HFF-Myc (cell line): ENCODE measurements at places on chromosomes 12 and 14.

DNA sequence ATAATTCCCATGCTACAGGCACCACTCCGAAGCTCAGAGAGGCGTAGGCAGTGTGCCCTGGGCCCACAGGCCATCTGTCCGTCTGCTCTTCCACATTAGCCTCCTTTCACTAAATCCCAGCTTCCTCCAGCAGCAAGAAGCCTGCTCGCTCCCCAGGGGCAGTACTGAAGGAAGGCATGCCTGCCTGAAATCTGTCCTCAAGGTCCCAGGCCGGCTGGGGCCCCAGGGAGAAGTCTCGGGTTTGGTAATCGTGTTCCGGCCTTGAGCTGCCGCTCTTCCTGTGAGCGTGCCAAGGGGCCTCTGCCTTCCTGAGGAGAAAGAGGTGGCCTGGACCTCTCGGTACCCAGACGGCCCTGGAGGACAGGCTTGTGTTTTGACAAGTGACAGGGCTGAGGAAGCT lies 15.2 kb upstream of the DLK1 start:
- DNase-seq, result no peak

DNA sequence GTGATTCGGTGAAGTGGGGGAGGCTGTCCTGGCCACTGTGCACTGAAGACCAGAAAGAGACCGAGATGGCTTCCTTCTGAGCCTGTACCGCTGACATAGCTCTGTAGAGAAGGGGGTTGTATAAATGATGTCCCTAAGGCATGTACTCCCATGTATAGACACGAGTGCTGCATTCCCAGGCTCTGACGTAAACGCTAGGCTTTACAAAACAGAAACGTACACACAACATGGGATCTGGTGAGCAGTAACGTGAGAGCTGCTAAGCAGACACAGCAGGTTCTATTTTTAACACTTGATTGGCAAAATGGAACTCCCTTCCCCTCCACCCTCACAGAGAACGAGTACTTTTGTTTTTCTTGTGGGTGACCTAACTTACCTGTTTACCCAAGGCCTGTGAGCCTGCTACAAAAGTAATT lies 35.9 kb downstream of the ACADS start:
- no peak for DNase-seq

- DNase-seq, result no peak
Measured at GRCh38 chr12:103978384-103978982, 12.8 kb downstream of the TDG start.

GRCh38 chr12:62848418-62848817 lies 86.5 kb downstream of the PPM1H start:
- DNase-seq, result no peak

DNA sequence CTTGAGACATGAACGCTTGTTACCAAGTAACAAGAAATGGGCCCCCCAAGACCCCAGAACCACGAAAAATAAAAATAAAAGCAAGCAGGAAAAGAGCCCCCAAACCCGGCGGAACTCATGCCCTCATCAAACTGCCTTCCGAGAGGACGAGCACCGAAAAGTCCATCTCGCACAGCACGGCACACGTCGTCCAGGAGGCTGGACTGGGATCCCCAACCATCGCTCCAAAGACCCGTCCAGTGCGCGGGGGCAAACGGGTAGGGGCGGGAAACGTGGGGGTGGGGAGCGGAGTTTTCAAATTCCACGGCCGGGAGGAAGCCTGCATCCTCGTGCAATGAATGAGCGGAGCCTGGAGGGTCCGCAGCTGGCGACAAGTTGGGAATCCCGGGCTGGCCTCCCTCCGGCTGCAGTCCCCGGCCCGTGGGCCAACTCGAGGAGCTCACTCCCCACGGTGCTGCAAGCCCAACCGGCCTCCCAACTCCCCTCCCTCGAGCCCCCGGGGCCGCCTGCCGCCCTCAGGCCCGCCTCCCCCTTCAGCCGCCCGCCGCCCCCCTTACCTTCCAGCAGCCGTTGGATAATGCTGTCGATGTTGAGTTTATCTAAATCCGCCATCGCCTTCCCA lies 484 bp downstream of the PPP1CC start:
- DNase-seq, result no peak

GRCh38 chr12:112964067-112964670 lies 14.2 kb upstream of the OAS2 start:
- no peak for DNase-seq

DNA sequence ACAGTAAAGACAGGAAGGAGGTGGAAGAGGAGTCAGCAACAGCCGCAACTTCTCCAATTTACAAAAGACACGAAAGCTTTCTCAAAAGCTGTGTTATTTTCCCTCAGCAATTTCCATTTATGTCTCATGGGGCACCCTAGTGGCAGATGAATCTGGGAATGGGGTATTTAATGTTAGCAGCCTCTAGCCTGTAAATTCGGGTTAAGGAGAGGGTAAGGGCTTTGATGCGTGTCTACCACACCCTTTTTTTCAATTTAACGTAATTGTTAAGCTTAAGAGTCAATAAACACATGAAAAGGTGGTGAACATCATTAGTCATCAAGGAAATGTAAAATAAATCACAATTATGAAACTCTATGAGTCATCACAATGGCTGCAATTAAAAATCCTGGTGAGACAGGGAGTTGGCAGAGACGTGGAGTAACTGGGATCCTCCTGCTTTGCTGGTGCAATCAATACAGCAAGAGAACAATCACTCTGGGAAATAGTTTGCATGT lies 986.4 kb downstream of the AACS start:
- no peak for DNase-seq

- DNase-seq, result peak; percentile 88
Measured at GRCh38 chr14:90409209-90409730, 12.4 kb downstream of the CALM1 start.

DNA sequence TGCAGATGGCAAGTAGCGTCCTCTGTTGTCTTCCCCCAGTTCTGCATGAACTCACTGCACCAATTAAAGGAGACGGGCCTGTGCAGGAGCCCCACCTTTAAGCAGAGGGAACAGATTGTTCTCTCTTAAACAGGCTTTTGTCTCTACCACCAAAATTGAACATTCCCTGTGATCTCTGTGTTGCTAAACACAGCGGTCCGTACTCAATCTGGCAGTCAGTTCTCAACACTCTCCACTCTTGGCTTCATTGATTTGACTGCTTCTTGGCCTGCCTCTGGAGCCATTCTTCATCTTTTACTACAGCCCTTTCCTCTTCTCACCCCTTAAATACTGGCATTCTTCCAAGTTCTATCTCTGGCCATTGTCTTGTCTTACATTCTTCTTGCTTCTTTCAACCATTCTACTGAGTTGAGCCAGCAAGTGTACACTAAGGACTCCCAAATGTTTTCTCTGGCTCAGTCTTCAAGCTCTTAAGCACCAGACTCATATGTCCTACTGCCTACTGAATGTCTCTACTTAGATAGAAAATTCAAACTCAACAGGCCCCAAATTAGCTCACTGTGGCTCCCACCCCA lies 8.0 kb upstream of the NT5DC3 start:
- DNase-seq, result no peak

GRCh38 chr14:81231540-81231939 lies 10.8 kb upstream of the GTF2A1 start:
- DNase-seq, result no peak

- no peak for DNase-seq
Measured at GRCh38 chr14:101255765-101256125, 305.6 kb upstream of the DIO3 start.

- DNase-seq, result no peak
Measured at GRCh38 chr12:120331390-120331789, 3.8 kb upstream of the PLA2G1B start.

DNA sequence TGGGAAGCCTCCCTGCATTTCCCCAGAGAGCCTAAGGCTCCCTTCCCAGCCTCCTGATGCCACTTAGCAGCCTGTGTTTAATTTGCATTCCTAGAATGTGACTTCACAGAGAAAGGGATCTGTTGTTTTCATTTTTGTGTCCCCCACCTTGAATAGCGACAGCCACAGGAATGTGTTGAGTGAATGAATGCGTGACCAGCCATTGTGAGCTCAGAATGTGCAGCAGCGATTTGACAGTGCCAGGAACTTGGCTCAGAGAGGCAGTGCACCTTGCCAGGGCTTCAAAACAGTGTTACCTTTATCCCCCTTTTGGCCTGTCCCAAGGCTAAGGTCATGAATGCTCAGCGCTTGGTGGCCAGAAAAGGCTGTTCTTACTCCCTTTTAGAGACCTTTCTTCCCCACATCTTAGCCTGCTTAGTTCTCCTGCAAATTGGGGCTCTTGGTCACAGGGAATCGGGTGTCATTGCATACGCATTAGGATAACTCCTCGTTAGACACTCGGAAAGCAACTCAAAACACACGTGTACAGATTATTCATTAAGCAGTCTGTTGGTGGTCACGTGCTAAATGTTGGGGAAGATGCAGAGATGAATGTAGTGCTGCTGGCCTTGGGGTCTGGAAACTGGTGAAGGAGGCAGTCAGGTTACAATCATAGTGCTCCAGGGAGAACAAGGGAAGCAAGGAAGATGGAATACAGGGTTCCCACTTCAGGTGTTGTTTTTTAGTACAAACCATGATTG lies 9.8 kb downstream of the NTF3 start:
- DNase-seq, result no peak

GRCh38 chr12:26001530-26001929 lies 43.0 kb downstream of the RASSF8 start:
- DNase-seq, result no peak

- DNase-seq, result peak; percentile 82
Measured at GRCh38 chr12:47277972-47278448, 198.3 kb upstream of the AMIGO2 start.

DNA sequence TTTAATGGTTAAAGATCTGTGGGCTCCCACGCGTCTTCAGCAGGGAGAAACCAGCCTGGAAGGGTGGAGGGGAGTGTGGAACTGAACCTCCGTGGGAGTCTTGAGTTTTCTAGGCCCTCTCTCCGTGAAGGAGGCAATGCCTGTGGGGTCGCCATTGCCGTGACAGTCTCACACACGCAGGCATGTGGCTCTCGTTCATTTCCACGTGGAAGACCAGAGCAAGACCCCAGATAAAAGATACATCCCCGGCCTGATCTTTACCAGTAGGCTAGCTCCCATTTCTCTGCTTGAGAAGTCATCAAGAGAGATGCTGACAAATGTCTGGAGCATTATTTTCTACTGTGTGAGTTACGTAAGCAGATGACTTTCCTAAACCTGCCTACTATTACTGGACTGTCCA lies 491.7 kb upstream of the LMO3 start:
- DNase-seq, result no peak

DNA sequence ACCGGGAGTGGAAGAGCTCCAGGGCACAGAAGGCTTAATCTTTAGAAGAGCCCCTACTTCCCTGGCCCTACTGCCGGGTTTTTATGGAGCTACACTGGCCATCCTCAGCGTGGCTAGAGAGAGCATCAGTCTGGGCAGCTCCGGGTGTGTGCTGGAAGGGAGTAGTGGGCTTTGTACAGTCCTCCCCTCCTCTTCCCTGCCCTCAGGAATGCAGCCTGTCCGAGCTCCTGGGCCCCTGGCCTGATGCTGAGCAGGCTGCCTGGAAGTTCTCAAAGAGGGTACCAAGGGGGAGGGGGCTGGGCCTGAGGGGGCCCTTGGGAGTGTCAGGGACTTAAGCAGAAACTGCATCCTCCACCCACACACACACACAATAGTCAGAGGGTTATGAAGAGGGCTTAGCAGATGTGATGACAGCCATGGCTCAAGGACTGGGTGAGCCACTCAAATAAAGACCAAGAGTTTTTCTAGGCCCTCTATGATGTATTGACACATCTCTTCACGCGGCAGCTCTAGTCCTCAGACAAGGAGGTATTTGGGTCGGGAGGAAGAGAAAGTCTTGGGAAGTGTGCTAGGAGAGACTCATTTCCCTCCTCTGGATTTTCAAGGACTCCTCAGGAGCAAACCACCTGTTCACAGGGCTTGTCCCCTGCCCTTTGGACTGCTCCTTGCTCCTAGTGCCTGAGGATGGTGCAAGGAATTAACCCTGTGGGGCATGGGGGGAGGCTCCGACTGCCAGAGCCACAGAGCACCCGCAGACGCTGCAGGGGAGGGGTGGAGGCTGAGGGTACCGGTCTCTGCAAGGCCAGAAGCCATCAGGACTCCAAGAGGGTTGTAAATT lies 16.5 kb upstream of the FIGNL2 start:
- no peak for DNase-seq

- no peak for DNase-seq
Measured at GRCh38 chr12:130617219-130617618, 98.9 kb downstream of the RIMBP2 start.

DNA sequence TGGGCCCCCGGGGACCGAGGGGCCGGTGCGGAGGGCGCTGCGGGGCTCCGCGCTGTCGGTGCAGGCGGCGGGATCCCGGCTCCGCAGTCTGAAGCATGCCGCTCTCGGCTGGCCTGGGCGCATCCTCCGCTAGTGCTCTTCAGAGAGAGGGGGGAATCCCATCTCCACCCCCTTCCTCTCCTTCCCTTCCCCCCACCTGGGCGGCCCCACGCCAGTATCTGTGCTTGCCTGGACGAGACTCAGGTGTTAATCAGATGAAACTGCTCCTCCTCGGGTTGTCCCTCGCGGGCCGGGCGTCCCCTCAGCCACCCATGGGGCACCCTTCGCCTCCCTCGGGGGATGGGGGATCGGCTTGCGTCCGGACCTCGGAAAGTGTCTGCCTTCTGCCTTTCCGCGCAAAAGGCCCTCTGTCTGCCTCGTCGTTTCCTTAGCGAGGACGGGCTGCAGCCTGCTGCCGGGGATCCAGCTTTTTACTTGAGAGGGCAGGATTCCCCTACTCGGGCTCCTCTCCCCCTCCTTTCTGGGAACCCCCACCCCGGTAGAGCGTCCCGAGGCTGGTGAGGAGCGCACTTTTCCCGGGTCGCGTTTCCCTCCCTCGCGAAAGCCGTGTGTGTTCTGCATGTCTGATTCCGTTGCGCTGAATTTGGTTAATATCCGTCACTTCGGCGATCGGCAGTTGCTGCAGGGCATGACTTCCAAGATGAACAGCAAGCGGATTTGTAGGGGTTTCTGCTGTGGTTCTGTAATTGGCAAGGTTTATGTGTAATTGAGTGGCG lies 1.1 kb downstream of the GPHN start:
- DNase-seq, result no peak

- DNase-seq, result no peak
Measured at GRCh38 chr14:105209646-105210045, 28.5 kb upstream of the NUDT14 start.

- DNase-seq, result no peak
Measured at GRCh38 chr14:102487204-102487577, 22.4 kb downstream of the ANKRD9 start.

- DNase-seq, result no peak
Measured at GRCh38 chr14:32078023-32078857, 1.1 kb downstream of the ARHGAP5 start.

DNA sequence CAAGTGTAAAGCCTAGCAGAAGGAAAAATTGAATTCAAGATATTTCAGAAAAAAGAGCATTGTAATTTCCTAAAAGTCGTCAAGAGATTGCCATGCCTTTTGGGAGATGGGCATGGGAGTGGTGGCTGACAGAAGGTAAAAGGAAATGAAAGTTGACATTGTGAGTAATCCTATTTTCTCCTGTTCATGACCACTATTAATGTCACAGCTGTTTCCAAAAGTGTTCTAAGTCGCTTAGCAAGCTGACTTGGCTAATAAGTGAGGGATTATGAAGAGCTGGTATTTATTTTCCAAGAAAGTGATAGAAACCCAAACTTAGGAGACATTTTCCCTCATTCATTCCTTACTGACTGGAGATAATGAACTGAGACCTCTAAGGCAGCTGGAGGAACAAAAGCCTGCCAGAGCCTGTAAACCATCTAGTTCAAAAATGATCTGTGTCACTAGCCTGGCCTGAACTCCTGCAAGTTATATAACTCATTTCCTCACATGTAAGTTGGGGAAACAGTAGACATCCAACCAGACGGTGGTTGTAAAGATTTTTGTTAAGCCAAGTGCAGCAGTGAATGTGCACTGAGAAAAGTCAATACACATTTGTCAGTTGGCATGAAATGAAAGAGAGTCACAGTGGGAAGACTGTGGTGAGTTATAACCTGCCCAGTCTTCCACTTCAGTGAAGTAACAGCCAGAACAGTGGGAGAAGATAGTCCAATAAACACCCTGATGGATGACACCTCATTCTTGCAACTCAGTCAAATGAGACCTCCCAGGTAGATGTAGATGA lies 75.8 kb downstream of the DIO2 start:
- no peak for DNase-seq
